ENCODE measurements at places on chromosomes 7 and 10.

DNA sequence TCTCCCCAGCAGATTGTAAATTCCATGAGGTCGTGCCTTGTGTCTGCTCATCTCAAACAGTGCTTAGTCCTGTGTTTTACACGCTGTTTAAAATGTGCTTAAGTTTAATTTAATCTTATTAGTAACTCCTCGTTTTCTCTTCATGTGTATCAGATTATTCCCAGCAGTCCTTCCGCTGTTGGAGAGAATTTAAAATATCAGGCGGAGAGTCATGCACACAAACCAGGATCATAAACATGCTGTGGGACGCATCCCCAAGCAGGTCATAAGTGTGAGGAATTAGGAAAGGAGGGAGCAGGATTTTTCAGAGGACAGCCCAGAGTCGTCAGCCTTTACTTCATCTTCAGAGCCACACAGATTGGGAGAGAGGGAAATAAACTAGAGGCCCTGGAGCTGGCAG, 4.2 kb upstream of the SORBS1 start:
- DNase-seq, result no peak

GRCh38 chr10:30047430-30047829, 12.0 kb downstream of the JCAD start:
- DNase-seq, result no peak

DNA sequence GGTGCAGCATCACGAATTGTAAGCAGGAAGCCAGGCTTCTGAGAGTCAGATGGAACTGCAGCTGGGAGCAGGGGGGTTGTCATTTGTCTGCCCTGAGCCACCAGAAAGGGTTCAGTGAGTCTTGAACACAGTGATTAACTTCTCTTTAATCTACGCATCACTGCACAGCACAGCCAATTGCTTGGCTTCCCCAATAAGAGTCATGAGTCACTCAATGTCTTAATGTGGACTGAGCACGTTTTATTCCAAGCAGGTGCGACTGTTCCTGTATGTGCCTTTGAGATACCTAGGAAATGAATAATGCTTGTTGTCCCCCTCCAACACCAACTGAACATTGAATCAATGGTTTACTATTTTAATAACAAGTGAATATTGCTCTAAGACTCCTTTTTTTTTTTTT, 26.0 kb upstream of the PLEKHA1 start:
- DNase-seq, result no peak

DNA sequence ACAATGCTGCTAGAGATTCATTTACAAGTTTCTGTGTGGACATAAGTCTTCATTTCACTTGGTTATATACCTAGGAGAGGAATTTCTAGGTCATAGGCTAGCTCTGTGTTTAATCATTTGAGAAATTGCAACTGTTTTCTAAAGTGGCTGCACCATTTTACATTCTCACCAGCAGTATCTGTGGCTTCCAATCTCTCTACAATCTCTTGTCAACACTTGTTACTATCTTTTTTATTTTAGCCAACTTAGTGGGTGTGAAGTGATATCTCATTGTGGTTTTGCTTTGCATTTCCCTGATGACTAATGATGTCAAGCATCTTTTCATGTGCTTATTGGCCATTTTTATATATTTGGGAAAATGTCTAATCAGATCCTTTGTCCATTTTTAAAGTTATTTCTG, 53.0 kb upstream of the DRGX start:
- no peak for DNase-seq

DNA sequence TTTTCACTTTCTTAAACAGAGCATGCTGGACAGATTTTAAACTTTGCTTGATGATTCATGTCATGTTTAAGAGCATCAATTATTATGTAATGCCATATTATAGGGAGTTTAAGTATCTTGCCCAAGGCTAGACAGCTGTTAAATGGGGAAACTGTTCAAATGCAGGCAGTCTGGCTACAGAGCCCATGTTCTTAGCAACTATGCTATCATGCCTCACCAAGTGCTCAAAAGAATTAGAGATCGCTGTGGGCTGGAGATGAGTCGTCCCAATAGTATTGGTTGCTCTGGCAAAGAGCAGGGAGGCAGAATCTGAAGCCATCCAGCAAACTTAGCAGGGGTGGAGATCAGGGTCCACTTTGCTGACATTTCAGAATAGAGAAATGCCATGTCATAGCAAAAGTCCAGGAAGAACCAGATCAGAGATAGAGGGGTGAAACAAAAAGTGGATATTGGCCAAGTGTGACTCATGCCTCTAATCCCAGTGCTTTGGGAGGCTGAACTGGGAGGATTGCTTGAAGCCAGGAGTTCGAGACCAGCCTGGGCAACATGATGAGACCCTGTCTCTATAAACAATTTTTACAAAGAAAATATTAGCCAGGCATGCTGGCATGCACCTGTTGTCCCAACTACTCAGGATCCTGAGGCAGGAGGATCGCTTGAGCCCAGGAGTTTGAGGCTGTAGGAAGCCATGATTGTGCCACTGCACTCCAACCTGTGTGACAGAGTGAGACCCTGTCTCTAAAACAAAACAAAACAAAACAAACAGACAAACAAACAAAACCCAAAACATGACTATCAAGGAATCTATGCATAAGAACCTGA, 57.8 kb downstream of the BAMBI start:
- DNase-seq, result no peak

GRCh38 chr7:73434701-73435069, 1.1 kb downstream of the FZD9 start:
- DNase-seq, result no peak

- no peak for DNase-seq
Measured at GRCh38 chr7:124308384-124308783, 275.5 kb upstream of the TMEM229A start.

GRCh38 chr10:68561865-68562649, 1.9 kb downstream of the TET1 start:
- no peak for DNase-seq

DNA sequence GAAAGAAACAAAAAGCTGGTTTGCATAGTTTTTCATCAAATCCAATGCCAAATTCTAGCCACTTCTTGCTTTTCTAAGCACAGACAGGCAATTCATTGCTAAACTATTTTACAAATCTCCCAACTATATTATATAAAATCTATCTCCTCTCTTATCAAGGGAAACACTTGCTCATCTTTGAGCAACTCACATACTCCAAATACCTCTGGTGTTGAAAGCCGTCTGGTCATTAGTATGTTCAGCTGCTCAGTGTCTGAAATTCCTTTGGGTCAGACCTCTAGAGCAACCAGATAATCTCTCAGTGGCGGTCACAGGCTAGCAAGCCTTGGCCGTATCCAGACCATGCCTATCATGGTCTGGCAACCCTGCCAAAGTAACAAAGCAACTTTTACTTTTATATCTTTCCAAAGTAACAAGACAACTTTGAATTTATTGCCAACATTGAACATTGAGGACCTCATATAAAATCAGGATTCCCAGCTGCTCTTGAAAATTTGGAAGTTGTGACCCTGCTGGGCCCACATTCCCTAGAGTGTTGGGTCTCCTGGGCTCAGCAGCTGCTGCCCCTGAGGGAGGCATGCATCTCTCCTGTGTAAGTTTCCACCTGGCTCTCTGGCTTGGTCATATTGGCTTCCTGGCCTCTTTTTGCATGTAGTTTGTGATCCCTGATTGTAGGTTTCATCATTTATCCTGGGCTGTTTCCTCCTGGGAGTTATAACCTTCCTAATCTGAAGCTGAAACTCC, 56.8 kb upstream of the LANCL2 start:
- no peak for DNase-seq

- peak; percentile 86 for DNase-seq
Measured at GRCh38 chr10:11162828-11163599, 145.3 kb downstream of the CELF2 start.

DNA sequence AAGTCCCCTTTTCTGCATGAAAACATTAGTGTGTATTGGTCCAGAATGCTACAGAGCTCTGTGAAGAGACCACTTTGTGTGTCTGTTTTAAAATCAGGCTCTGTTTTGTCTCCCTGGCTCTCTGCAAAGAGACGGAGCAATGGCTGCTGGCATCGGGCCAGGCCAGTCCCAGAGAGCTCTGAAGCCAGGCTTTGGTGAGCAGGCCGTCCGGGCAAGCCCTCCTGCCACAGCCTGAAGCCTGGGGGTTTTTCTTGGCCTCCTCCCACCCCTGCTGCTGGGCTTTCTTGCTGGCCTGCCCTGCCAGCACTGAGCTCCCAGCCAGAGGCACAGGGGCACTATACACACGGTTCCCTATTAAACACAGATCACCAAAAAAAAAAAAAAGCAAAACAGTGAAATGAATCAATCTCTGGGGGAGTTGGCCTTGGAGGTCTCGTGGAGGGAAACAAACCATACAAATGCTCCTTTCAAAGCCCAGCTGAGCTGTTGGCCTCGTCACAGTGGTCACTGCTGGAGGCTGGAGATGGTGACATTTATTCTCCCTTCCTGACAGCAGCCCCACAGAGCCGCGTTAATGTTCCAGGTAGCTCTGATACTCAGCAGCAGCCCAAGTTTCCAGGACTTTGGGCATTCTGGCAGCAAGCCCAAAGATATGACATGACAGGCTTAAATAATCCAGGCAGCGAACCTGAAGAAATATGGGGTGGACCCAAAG, 237.2 kb downstream of the TCF7L2 start:
- DNase-seq, result no peak

GRCh38 chr7:75038508-75038907, 35.1 kb downstream of the RCC1L start:
- no peak for DNase-seq

GRCh38 chr7:18496341-18496700, 772 bp downstream of the HDAC9 start:
- no peak for DNase-seq

- DNase-seq, result no peak
Measured at GRCh38 chr10:604716-605631, 84.5 kb downstream of the DIP2C start.

GRCh38 chr10:98589007-98589406, 142.3 kb upstream of the HPS1 start:
- no peak for DNase-seq

- DNase-seq, result no peak
Measured at GRCh38 chr10:70619271-70620019, 16.9 kb upstream of the PRF1 start.

GRCh38 chr7:102319671-102320070, 33.0 kb downstream of the SH2B2 start:
- DNase-seq, result peak; percentile 24

GRCh38 chr10:4437791-4438190, 388.2 kb upstream of the AKR1E2 start:
- DNase-seq, result no peak

DNA sequence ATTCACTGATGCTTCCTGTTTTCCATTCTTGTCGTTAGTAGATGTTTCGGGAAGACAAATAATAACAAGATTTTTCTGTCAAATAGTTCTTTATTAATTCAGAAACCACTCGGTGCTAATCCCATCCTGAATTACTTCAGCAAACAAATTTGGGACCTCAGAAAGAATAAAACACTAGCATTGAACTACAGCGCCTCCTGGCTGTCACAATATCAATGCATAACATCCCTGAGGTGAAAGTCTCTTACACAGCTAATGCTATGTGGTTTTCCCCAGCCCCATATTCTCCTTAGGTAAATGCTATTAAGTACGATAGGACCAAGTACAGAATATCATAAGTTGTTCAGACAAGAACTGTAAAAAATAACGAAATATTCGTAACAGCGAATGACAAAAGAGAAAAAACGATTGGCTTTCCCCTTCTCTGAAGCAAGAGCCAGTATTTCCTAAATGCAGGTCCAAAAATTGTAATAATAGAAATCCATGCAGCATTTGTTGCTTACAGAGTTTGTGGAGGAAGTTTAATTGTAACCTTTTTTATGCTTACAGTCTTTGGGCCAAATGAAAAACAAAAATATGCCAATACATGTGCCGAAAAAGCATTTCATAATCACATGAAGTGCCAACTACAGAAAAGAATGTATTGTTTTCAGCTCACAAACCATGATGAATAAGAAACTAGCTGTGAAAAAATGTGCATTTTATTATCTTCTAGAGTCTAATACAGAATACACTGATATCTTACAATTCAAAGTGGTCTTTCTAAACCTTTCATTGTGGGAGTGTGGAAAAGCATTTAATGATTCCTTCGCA, 47.3 kb downstream of the MYPN start:
- DNase-seq, result no peak

DNA sequence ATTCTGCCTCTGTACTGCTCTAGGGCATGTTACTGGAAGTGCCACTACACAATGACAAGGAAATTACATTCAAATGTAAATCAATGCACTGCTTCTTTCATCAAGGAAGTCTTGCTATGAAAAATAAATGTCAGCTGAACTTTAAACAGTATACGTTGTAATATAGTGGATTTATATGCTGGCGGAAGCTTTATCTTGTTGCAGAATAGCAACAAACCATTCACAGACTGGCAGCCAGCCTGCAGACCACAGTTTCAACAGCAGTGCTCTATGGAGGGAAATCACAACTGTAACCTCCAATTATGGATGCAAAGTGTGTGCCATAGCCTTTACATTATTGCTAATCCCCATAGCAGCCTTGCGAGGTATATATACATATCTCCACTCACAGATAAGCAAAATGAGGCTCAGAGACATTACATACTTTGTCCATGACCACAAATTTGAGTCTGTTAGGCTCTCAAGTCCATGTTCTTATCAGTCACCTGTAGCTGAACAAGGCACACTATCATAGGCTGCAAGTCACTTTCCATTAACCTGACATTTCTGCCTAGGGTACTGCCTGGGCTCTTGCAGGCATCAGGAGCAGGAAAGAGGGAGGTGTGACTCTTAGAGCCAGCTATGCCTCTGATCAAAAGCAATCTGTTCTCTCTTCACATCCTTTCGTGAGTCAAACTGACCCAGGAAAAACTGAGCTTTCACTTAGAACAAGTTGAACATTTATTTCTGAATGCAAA, 22.6 kb downstream of the COL28A1 start:
- DNase-seq, result no peak

DNA sequence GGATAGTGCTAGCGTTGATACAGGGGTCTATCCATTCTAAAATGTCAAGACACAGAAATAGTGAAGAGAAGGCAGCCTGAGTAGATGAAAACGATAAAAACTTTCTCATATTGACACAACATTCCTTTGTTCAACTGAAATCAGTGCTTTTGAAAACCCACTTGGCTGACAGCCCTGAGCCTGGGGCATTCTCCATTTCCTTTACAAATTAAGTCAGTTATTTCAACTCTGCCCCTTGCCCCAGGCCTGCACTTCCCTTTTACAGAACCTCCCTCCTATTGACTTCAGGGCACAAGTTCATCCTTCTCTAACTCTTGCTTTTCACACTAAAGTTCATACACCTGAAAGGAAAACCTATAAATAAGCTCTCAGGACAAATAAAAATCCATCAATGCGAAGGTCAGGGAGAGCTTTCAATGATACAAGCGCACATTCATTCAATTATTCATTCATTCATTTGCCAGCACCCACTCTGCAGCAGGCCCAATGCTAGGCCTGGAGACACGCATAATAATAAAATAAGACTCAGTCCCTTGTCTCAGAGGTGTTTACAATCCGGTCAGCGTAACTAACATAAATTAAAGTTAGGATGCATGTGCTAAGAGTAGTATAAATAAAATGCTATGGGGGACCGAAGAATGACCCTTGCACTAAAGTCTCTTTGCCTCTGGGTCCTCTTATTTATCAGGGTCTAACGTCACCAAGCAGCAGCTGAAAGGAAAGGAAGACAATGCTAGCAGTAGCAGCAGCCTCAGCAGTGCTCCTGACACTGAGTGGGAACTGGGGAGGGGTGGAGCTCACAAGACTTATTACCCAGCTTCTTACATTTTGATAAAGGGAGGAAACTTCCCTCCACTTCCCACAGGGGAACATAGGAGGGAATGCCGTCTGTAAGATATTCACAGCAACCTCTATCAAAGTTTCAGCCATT, 134.8 kb downstream of the PDE1C start:
- DNase-seq, result no peak
